ENCODE measurements at places on chromosomes 16 and 17.

- DNase-seq, result no peak
Observed at GRCh38 chr16:48246066-48246465, 1.3 kb downstream of the ABCC11 start.

DNA sequence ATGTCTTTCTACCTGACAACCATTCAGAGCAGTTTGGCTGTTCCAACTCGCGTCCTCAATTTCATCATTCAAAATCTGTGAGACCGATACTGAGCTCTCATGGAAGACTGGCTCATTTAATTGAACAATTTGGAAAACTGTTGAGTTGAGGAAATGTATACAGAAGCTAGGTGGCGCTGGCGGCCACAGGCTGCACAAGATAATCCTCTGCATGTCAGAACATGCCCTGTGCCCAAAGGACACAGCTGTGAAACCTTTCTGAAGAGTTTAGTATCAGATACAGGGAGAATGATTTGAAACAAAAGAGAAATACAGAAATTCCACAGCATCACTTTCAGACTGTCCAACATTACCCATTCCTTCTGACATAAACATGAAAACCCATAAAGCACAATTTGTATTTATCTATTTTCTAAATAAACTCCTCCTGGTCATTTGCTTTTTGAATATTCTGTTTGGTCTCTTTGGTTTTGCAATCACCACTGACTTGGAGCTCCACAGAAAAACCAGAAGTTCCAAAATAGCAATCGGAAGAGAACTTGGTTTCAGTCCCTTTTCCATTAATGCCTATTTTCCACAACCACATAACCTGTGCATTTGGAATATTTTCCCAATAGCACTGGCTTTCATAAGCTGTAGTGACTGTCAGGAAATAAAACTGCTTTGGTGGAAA is 192.8 kb downstream of the MAP2K6 start:
- DNase-seq, result no peak

- no peak for DNase-seq
Observed at GRCh38 chr16:1202274-1202673, 22.8 kb downstream of the TPSG1 start.

GRCh38 chr17:43219001-43219400 is 7.3 kb downstream of the TMEM106A start:
- DNase-seq, result no peak

DNA sequence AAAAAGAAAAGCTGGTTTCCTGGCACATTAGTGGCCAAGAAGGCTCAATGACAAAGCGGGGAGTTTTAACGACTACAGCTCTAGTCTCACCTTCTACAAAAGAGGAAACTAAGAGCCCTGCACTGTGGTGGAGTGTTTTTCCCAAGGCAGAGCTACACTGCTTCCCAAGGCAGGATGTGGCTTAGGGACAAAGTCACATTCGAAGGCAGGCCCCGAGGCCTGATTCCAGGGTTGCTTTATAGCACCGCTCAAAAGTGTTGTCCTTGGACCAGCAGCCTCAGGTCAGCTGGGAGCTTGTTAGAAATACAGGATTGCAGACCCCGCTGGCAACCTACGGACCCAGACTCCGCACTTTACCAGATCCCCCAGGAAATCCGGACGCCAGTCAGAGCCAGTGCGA is 23.8 kb downstream of the TMEM92 start:
- DNase-seq, result no peak
